Esophagus squamous epithelium (tissue), 5 donors: ENCODE measurements at places on chromosomes 3 and 15.

DNA sequence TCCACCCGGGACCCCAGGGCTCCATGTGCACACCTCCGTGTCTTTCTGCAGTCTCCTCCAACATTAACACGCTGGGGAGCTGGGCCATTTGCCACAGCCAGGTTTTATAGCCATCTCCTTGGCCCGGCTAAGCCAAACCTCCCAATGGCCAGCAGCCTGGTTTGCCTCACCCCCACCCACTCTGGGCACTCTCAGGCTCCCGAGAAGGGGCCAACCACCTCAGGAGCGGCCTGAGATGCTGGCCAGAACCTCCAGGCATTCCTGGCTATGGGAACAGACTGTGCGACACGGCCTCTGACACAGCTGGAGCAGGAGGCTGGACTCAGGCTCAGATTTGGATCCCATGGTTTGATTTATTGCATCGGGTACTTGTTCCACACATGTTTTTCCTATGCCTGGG, 289.7 kb downstream of the RPLP1 start:
- no peak for DNase-seq

GRCh38 chr15:88061452-88061851, 195.1 kb downstream of the NTRK3 start:
- no peak for DNase-seq

DNA sequence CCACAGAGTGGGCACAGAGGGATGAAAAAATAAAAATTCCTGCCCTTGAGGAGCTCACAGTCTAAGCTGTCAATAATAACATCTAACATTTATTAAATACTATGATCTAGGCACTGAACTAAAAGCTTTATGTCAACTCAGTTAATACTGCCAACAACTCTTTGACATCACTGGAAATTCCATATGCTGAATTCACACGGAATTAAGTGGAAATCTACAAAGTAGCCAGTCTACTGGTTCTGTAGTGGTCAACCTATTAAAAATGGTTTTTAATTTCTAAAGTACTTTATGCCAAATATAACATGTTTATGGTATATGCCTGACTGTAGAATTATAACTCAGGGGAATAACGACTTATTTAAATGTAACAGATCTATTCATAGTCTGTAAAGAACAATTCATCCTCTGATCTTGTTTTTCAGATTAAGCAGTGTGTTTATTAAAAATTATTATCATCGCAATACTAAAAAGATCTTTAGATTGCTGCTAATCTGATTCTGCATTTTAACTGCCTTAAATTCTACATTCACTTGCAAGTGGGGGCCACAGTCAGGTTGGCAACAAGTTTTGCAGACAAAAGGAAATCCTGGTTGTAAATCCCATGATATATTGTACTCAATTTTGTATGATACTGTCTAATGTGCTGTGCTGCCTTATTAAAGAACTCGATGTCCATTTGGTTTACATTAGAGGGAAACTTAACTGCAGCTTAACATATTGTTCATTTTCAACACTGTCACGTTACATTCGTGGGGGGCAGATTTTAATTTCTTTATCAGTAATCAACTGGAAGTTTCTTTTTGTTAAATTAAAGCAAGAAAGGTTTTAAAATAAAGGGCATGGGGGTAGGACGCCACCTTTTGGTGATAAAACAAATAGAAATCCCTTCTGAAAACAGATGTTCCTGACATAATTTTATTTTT, 2.6 kb upstream of the FOXP1 start:
- no peak for DNase-seq

DNA sequence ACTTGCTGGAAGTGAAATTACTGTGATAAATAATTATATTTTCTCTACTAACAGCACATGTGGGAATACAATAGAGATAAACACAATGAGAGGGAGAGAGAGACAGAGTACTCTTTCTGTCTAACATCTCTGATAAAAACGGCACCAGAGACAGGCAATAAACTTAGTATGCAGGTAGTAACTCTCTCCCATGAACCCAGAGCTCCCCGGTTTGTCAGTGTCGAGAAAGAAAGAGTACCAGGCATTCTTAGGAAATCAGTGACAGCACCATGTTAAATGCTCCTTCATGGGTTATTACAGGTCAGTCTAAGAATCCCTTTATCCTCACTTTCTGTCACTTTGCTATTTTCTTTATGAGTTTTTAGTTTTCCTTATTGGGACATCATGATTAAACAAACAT, 110.7 kb upstream of the EPHA3 start:
- DNase-seq = no peak

DNA sequence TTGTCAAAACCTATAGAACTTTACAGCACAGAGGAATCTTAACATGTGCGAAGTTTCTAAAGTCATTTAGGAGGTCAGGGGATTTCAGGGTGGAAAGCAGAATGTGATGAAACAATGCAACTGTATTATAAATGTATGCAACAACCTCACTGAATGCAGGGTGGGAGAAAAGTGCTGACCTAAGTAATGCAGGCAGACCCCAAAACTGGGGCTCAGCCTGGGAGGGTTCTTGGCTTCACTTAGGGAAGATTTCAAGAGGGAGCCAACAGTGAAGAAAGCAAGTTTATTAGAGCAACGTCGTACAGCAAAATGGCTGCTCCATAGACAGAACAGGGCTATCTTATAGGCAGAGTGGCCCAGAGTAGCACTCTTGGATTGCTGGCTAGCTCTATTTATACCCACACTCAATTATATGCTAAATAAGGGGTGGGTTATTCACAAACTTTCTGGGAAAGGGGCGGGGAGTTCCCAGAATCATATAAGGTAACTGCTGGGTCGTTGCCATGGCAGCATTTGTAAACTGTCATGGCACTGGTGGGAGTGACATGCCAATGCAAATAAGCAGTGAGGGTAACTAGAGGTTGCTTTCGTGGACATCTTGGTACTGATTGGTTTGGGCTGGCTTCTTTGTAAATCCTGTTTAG, 14.2 kb upstream of the CAND2 start:
- DNase-seq = no peak

DNA sequence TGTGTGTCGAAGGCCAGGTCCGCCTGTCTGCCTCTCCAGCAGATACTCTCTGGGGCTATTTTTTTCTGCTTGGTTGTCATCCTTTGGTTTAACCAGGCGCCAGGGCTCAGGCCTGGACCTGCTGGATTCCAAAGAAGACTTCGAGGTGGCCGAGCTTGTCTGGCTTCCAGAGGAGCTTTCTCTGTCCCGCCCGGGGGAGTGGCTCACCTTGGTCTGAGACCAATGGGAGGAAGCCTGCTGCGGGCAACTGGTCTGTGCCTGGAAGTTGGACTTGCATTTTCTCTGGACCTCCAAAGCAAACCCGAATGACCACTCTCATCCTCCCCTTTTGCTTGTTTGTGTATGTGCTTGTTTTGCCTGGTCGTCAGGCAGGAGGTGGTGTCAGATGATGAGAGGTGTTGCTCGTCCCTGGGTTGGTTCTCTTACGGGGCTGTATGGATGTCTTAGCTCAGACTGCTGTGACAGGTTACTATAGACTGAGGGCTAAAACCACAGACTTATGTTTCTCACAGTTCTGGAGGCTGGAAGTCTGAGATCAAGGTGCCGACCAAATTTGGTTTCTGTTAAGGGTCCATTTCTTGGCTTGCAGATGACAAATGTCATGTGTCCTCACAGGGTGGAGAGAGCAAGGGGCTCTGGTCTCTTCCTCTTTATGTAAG, 19.3 kb downstream of the IGF1R start:
- DNase-seq = no peak

GRCh38 chr3:124560666-124561215, 169.5 kb upstream of the UMPS start:
- no peak for DNase-seq

GRCh38 chr15:57686657-57687056, 19.9 kb upstream of the POLR2M start:
- DNase-seq = no peak
